Fibroblast of upper back skin (primary cell): ENCODE measurements at places on chromosomes 16 and 17.

- peak; percentile 77 for DNase-seq
Measured at GRCh38 chr17:41738077-41738800, 3.8 kb upstream of the HAP1 start.

- DNase-seq, result no peak
Measured at GRCh38 chr16:84610376-84610775, 7.5 kb downstream of the COTL1 start.

GRCh38 chr17:28169621-28170349 is 127.3 kb downstream of the NLK start:
- DNase-seq, result no peak

- no peak for DNase-seq
Measured at GRCh38 chr16:71565812-71566700, 10.8 kb downstream of the TAT start.

GRCh38 chr16:51710905-51711563 is 560.0 kb upstream of the SALL1 start:
- no peak for DNase-seq

DNA sequence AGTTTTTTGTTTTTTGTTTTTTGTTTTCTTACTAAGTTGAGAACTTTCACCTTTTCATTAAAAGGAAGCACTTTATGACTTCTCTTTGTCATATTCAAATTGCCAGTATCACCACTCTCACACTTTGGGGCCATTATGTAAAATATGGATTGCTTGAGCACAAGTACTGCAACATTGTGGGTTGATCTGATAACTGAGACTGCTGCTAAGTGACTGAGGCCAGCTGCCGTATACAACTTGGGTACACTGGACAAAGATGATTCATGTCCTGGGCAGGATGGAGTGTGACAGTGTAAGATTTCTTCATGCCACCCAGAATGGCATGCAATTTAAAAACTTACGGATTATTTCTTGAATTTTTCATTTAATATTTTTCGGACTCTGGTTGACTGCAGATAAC is 7.8 kb downstream of the TTC19 start:
- DNase-seq, result no peak

- peak; percentile 78 for DNase-seq
Measured at GRCh38 chr17:5772720-5773119, 188.4 kb upstream of the NLRP1 start.

- peak; percentile 43 for DNase-seq
Measured at GRCh38 chr17:72185564-72185963, 64.7 kb downstream of the SOX9 start.

- DNase-seq, result no peak
Measured at GRCh38 chr16:68972013-68972412, 128.7 kb downstream of the TANGO6 start.

DNA sequence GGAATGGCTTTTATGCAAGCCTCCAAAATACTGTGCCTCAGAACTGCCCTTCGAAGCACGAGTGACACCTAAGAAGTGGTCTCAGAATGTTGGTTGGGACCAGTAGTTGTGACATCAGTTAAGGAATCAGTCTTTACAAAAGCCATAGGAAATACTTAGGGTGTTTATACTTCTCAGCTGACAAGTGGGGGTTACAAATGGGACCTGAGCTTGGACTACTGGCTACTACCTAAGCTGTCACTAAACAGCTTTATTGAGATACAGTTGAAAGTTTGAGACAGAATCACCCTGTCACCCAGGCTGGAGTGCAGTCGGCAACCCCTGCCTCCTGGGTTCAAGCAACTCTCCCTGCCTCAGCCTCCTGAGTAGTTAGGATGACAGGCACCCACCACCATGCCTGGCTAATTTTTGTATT is 5.0 kb downstream of the RPL19 start:
- no peak for DNase-seq

DNA sequence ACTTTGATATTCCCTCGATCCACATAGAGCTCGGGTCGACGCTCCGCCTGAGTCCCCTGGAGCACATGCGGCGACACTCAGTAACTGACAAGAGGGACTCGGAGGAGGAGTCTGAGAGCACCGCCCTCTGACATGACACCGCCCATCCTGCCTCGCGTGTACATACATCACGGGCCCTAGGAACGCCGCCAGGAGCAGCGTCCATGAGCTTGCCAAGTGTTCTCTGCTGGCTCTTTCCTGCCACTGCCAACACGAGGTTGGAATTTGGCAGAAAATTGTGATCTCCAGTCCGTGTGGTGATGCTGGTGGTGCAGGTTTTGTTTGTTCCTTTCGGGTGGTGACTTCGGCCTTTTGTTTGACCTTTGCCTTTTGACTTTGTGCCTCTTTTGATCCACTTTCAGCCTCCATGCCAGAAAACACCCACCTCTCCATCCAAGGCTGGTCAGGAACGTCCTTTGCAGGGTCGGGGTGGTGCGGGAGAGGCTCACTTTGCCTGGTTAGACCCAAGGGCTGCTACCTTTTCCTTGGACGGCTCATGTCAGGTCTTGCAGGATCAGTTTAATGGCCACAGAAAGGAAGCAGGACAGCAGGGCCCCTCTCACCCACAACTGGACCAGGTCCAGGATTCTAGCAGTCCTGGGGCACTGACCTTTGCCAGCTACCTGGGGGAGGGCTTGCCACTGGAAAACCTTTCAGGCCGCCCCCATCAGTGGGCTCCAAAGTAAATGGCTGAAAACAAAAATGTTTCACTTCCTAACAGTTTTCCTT is 27.6 kb downstream of the ELAC2 start:
- DNase-seq, result no peak

DNA sequence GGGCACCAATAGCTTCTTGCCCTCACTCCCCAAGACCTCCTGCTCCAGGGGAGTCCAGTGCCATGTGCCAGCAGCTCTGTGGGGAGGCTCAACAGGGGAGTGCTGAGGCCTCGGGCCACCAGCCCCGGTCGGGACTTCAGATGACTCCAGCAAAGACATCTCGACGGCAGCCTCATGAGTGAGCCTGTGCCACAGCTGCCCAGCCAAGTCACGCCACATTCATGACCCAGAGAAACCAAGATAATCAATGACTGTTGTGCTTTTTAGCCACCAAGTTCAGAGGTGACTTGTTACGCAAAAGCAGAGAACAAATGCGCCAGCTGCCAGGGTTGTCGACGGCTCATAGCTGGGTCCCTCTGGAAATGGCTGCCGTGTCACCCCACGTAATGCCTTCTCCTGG is 157.5 kb downstream of the BANP start:
- no peak for DNase-seq

DNA sequence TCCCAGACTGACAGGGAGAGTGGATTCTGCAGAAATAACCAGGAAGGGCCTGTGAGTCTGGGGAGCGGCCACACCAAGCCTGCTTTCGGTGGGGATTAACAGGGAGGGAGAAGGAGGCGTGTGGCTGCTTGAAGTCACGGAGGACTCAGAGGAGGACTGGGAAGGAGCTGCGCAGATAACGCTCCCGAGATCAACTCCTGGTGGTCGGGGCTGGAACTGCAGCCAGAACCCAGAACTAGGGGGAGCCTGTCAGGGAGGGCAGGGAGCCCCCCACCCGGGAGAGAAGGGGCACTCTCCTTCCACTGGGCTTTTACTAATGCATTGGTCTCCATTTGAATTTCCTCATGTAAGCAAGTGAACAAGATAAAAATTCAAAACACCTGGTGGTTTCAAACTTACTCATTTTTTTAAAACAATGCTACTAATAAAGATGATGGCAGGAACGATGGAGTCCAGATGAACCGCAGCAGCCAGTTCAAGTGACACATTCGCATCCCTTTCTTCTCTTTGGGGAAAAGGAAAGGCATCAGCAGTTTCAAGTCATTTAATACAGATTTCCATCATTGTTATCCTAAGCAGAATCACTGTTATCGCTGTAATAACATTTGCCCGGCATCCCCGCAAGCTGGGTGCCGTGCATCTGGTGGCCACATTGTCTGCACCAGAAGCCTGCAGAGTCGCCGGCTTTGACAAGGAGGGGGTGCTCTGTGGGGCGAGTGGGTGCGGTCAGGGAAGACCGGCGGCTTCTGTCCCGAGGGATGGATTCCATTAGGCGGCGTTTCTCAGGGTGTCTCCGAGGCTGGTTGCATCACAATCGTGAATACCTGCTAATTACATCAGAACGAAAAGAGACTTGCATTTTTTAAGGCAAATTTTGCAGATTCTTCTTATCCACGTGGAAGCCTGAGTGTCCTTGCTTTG is 183.0 kb downstream of the FOXL1 start:
- DNase-seq, result peak; percentile 80
